ENCODE measurements at places on chromosomes 2 and 18. TPM values are rescaled to one million over a fixed set of nuclear protein-coding genes. Genes with fewer than 3 reads are reported as not detected.
A peak's percentile ranks its signal among the peaks of the same experiment; 100 is the strongest.

DNA sequence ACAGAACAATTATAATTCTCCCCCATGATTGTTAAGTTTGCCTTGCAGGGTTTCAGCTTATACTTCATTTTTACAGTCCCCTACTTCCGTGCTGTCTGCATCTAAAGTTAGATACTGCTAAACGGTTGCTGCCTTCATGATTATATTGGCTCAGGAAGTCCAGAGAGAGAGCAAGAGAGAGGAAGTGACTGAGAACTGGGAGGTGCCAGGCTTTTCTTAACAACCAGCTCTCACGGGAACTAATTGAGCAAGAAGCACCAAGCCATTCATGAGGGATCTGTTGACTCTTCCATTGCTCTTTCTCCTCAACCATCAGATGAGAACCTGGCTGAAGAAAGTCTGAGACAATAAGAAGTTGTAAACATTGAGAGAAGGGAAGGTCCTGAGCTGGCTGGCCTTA is 125.5 kb upstream of the SIX2 start:
- ATAC-seq = no peak

GRCh38 chr2:11505652-11506610 is 27.9 kb upstream of the GREB1 start:
- no peak for ATAC-seq

ZNF892 gene
- 1.3 TPM for total RNA-seq

DNA sequence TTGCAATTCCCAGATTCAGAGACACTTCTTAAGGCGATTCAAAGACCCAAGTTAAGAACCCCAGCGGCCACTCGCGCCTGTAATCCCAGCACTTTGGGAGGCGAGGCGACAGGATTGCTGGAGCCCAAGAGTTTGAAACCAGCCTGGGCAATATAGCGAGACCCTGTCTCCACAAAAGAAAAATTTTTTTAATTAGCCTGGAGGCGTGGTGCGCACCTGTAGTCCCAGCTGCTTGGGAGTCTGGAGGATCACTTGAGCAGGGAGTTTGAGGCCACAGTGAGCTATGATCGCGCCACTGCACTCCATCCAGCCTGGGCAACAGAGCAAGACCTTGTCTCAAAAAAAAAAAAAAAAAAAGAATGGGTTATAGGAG is 585 bp upstream of the ANAPC1 start:
- no peak for ATAC-seq

ALPP gene
- total RNA-seq = not detected

- ATAC-seq = no peak
Observed at GRCh38 chr18:45557287-45557686, 58.0 kb upstream of the SLC14A2 start.

GRCh38 chr2:141311430-141311829 is 819.4 kb downstream of the LRP1B start:
- ATAC-seq = no peak

GRCh38 chr2:73830871-73831401 is 2.2 kb downstream of the STAMBP start:
- ATAC-seq = peak; percentile 80

DNA sequence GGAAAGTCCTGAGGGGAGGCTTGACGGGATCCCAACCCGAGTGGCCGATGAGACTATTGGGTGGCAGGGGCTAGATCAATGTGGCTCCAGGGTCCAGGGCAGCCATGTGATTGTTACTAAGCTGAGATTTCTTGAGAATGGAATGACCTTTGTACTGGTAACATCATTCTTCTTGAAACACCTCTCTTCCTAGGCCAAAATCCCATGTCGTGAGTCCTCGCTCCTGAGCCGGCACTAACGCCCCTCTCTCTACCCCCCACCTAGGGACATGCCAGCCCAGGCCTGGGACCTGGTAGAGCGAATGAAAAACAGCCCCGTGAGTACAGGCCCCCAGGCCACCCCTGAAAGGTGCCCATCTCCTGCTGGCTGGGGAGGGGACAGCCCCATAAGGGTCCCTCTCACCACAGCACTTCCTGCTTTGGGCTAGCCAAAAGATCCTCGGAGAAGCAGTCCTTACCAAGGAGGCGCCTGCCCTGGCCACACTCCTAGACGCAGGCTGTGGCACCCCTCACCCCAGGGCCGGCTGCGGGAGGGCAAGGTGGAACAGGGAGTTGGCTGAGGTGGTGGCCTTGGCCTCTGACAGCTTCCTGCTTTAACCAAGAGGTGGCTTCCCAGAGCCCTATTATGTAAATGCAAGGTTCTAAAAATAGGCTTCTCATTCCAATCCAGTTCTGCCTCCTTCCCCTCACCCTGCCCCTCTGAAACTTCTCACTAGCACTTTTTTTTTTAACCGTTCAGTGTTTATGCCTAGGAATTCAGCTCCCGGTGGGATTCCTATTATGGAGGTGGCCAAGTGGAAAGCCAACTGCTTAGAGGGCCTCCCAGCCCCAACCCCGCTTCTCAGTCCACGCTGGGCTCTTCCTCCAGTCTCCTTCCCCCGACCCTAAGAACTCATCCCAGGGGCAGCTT is 126.6 kb upstream of the PPP1CB start:
- ATAC-seq = peak; percentile 67

TCF23 gene
- total RNA-seq = not detected

- ATAC-seq = no peak
Observed at GRCh38 chr18:25743646-25744151, 346.7 kb downstream of the SS18 start.

- ATAC-seq = no peak
Observed at GRCh38 chr2:239936838-239937581, 88.1 kb downstream of the NDUFA10 start.

POTEC gene
- not detected for total RNA-seq

- ATAC-seq = no peak
Observed at GRCh38 chr18:76414936-76415621, 80.0 kb downstream of the ZNF516 start.

APCDD1 gene
- total RNA-seq = 42.2 TPM

EDAR gene
- 4.8 TPM for total RNA-seq

DNA sequence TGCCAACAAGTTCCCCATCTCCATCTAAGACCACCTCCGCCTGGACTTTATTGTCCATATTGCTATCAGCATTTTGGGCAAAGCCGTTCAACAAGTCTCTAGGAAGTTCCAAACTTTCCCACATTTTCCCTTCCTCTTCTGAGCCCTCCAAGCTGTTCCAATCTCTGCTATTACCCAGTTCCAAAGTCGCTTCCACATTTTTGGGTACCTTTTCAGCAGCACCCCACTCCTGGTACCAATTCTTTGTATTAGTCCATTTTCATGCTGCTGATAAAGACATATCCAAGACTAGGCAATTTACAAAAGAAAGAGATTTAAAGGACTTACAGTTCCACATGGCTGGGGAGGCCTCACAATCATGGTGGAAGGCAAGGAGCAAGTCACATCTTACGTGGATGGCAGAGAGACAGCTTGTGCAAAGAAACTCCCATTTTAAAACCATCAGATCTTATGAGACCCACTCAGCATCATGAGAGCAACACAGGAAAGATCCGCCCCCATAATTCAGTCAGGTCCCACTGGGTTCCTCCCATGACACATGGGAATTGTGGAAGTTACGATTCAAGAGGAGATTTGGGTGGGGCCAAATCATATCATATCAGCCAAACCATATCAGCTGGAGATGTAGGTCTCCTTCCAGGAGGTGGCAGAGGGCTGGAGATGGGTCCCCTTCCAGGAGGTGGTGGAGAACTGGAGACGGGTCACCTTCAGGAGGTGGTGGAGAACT is 19.8 kb upstream of the TXNDC2 start:
- no peak for ATAC-seq

DNA sequence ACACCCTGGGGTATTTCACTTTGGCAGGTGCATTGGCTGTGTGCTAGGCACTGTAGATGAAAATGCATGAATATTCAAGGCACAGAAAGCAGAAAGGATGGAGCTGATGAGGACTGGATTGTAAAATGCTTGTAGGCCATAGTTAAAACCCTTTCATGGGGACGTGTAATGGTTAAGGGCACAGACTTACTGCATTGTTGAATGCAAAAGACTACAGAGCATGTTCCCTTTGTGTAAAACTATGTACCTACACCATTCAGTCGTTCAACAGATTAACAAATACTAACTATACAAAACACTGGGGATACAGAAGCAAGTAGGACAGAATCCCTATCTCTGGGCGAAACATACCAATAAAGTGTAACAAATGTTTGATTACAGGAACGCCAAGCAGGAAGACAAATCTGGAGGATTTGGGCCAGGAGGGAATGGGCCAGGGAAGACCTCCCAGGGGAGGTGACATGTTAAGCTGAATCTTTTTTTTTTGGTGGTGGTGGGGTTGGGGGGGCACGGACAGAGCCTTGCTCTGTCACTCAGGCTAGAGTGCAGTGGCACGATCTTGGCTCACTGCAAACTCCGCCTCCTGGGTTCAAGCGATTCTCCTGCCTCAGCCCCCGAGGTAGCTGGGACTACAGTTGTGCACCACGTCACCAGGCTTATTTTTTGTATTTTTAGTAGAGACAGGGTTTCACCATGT is 19.6 kb upstream of the ROCK2 start:
- no peak for ATAC-seq

C2orf81 gene
- 0.56 TPM for total RNA-seq

DNA sequence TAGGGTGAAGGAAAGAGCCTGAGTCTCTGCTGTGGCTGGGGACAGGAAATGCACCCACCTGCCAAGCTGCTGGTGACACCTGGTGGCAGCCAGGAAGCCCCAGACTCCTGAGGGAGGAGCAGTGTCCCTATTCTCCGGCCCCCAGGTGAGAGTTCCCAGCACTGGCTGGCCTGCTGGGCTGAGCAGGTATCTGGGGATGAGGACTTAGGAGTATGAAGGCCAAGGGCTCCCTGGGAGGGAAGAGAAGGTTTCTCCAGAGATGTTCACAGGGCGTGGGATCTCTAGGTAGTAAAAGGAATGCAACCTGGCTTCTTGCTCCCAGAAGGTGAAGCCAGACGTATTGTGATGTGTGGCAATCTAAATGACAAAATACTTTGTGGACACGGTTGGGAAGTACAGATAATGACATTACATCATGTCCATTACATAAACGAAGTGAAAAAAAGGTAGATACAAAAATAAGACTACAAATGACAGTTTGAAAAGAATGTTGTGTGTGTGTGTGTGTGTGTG is 75.8 kb upstream of the SLC1A4 start:
- ATAC-seq = peak; percentile 13

GRCh38 chr2:180675170-180675569 is 305.2 kb upstream of the UBE2E3 start:
- peak; percentile 51 for ATAC-seq

RAD51AP2 gene
- 0.16 TPM for total RNA-seq

DNA sequence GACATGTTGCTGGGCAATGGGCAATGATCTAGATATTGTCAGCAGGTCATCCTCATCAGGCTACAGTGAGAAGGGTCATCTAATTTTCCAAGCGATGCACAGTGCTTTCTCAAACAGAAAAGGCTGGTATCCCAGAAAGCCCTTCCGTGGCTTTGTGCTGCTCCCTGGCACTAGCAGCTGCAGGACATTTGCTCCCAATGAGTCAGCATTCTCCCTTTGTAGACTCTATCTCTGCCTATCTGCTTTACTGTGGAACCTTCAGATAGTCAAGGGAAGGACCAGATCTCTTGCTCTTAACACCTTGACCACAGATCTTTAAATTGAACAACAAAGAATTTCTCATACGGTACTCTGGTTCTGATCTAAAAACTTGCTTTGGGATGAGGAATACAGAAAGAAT is 101.4 kb downstream of the CDH2 start:
- no peak for ATAC-seq

DNA sequence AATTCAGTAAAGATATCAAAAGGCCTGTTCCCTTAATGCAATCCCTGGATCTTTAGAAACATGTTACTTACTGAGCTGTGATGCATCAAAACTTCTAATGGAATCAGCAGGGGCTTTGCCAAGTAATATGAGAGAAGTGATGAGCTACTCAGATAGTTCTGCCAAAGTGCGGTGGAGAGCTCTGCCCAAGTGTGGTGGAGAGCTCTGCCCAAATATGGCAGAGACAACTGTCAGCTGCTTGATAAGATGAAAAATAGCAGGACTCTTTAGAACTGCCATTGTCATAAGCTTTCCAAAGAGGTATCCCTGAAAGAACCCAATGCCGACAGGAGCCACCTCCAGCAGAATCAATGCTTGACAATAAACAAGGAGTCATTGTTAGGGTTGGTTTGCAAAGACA is 167.9 kb upstream of the SLC39A10 start:
- ATAC-seq = no peak

- no peak for ATAC-seq
Observed at GRCh38 chr2:176156301-176156806, 753 bp upstream of the HOXD3 start.

- ATAC-seq = peak; percentile 91
Observed at GRCh38 chr2:30422444-30423040, 24.5 kb upstream of the LCLAT1 start.

ALK gene
- total RNA-seq = 0.04 TPM

RGPD3 gene
- total RNA-seq = 0.04 TPM

SERPINB13 gene
- 281 TPM for total RNA-seq

GRCh38 chr2:146826388-146826787 is 1018.4 kb upstream of the ACVR2A start:
- ATAC-seq = peak; percentile 82

All from esophagus mucosa (tissue), 1 donor.